ENCODE measurements at places on chromosomes 12 and 14.

GRCh38 chr12:123807670-123808069, 45.6 kb downstream of the DNAH10 start:
- no peak for DNase-seq

GRCh38 chr14:106378191-106378590, 851.8 kb downstream of the TMEM121 start:
- DNase-seq, result peak; percentile 34

DNA sequence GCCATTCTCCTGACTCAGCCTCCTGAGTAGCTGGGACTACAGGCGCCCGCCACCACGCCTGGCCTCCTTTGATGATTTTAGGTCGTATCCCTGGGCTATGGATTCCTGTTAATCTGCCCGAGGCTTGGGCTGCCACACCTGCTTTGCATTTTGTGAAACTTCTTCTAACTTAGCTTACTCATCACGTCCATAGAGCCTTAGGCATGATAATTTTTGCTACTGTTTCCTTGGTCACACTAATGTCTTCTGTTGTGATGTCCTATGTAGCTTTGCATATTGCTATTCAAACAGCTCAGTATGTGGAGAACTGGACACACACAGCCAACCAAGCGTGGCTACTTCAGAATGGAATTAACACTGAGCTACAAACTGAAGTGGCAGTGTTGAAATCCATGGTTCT, 47.5 kb upstream of the DDX11 start:
- DNase-seq, result no peak

- DNase-seq, result no peak
These were observed 42.5 kb downstream of the MARK3 start for GRCh38 chr14:103427485-103428443.

GRCh38 chr12:18546399-18546798, 191.4 kb downstream of the PLCZ1 start:
- no peak for DNase-seq
